ENCODE measurements at places on chromosomes 16 and 17. TPM values are rescaled to one million over a fixed set of nuclear protein-coding genes. Genes with fewer than 3 reads are reported as not detected.

Gene TMC6
- total RNA-seq, result 659 TPM

Gene CD300E
- 0.93 TPM for total RNA-seq

Gene G6PC1
- total RNA-seq, result not detected

Gene TMEM204
- 22.1 TPM for total RNA-seq

Gene HAP1
- total RNA-seq, result not detected

Gene MYH13
- total RNA-seq, result not detected

DNA sequence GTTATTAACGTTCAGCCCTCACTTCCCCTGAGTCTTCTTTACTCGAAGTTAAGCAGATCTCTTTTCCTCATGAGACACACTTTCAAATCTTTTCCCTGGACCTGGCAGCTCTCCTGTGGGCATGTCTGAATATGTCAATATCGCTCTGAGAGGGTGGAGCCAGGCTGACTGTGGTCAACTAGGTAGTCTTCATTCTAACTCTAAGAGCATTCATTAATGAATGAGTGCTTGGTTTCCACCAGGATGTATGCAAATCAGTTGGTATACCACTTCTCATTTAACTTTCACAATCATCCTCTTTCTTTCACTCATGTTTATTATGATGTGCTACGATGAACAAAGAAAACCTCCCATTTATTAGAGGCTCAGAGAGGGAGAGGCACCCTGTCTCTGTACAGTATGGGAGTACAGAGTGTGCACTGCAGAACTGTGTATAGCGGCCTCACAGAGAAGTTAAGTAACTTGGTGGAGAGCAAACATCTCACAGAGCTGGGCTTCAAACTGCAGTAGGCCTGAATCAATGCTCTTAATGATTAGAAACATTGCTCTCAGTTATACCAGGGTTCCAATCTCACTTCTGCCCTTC, 39.9 kb downstream of the OTOA start:
- DNase-seq, result no peak

GRCh38 chr17:16987830-16988601, 16.1 kb upstream of the TNFRSF13B start:
- DNase-seq, result peak; percentile 68

- DNase-seq, result peak; percentile 9
Measured at GRCh38 chr17:83177611-83178532, 98.5 kb downstream of the METRNL start.

GRCh38 chr16:81701296-81701970, 77.7 kb upstream of the PLCG2 start:
- DNase-seq, result no peak

DNA sequence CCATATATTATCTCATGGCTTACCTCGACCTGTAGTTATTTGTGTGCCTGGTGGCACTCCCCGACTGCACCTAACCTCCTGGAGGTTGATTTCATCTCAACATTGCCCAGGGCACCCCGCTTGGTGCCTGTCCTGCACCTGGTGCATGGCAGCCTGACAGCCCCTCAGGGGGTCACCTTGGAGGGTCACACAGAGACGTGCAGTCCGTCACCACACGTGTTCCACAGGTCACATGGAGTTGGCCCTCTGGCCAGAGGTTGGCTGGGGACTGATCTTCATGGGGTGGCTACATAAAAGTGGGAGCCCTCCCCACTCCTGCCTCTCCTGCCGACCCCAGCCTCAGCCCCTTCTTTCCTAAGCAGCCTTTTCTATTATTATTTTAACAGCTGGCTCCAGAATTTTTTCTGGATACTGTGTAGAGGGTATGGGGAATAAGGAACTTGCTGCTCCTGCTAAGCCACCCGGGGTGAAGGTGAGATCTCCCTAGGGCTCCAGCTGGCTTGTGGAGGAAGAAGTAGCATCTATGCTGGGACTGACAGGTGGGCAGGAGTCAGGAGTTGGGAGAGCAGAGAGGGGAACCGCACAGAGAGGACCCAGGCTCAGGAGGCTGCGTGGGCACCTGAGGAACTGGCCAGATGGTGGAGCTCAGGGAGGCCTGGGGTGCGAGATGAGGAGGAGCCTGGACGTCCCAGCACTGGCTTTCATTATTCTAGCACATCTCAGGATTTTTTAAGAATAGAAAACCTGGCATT, 12.5 kb upstream of the NKD1 start:
- DNase-seq, result no peak

DNA sequence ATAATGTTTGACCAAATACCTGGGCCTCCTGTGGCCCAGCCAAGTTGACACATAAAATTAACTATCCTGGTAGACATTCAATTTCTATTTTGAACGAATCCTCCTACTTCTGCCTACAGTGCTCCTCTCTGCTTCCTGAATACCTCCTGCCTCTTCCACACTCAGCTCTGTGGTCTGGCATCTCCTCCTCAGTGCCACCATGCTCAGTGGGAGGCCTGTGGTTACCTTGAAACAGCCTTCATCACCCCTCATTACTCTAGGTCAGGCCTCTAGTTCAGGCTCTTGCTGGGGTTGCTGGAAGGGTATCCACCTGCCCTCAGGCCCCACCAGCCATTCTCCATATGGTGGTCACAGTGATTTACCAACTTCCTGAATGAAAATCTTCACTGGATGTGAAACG, 5.1 kb downstream of the LYRM9 start:
- no peak for DNase-seq

DNA sequence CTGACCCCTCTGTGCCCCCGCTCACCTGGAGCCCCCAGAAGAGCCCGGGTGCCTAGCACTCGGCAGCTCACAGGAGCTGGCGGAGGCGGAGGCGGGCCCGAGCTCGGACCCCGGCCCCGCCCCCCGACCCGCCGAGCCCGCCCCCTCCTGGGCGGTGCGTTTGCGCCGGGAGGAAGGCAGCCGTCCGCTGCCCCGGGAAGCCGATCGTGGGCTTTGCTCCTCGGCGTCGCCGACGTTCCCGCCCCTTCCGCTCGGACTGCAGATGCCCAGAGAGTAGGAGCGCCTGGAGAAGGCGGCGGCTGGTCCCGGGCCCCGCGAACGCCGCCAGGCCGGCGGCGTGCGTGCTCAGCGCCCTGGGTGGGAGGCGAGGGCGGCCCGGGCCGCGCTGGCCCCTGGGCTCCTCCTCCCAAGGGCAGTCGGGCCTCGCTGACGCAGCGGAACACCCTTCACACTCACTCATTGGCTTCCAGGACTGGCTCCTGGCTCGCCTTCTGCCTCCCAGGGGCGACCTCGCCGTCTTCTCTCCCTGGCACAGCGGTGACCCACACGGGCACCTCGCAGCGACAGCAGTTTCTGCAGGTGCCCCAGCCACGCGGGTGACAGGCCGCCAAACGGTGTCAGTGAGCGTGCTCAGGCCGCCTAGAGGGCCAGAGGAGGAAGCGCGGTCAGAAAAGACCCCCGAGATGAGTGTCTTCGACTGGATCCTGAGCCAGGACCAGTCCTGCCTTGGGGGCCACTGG, at the start of gene PLSCR3:
Gene PLSCR3, minus strand, starts transcription at position 74 of the 740 bp plus-strand sequence. CDS start 415 bp downstream, outside the sequence.
- DNase-seq, result peak; percentile 56

DNA sequence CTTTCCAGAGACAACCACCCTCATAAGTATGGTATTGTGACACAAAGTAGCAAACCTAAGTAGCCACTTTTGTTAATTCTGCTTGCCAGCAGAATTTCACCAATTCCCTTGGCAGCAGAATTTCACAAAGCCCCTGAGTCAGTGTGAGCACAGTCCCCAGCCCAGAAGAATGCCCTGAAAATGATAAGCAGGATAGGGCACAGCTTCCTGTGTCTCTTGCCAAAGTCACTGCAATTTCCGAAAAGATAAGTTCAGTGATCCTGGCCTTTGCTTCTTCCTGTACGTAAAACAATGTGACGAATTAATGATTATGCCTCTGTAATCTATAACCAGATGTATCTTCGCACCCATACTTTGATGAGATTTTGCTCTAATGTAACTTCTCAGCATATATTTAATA, 16.0 kb upstream of the WIPF2 start:
- DNase-seq, result no peak

DNA sequence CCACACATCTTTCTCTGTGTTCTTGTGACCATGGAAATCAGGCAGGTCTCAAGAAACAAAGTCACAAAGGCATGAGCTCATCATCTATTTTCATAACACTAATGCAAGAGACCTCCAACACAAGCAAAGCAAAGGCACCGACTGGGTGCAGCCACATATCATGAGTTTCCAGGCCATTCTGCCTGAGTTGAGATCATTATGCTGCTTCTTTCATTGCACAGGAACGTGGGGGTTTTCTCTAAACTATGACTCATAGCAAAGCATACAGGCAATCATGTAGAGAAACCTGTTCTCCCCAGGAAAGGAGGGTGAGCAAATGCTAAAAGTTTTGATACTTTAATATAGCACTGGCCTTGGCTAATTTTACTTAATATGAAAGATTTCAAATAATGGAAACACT, 60.7 kb downstream of the GRIN2A start:
- no peak for DNase-seq

DNA sequence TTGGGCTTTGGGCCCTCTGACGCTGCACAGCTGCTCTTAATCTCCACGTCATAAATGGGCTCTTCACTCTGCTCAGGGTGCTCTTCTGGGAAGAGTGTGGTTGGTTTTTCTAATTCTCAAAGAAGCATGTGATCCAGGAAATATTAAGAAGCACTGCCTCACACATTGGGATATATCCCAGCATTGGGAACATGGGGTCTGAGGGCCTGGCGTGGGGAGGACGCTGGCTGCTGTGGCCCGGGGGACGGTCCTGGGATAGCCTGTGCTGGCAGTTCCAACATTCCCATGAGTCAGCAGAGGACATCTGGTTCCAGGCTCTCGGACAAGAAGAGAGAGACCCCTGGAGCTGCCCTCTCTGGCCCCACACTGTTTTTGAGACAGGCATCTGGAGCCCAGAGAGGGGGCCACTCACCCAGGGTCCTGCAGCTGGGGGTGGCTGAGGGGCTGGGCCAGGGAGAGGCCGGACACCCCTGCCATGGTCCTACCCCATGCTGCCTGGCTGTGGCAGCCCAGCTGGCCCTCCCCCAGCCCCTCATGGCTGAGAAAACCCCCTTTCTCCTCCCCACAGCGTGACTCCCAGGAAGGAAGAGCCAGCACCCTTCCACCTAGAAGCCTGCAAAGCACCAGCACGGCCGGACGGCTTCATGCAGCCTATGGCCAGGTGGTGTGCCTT, 58.8 kb downstream of the NT5M start:
- DNase-seq, result no peak

DNA sequence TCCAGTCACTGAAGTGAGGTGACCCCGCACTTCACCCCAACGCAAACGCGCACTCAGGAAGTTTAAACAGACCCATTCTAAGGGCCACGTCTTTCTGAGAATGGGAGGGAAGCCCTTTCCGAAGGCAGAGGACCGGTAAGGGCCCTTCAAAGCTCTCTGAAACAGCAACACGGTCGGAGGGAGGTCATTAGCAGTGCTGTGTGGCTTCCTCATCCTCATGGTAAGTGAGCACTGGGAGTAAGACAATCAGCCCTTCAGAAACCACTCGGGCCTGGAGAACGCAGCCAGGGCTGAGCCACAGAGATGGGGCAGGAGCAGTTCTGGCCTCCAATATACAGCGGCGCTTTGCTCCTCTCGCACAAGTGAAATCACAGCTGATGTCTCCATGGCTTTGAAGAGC, 23.7 kb downstream of the SRL start:
- no peak for DNase-seq

DNA sequence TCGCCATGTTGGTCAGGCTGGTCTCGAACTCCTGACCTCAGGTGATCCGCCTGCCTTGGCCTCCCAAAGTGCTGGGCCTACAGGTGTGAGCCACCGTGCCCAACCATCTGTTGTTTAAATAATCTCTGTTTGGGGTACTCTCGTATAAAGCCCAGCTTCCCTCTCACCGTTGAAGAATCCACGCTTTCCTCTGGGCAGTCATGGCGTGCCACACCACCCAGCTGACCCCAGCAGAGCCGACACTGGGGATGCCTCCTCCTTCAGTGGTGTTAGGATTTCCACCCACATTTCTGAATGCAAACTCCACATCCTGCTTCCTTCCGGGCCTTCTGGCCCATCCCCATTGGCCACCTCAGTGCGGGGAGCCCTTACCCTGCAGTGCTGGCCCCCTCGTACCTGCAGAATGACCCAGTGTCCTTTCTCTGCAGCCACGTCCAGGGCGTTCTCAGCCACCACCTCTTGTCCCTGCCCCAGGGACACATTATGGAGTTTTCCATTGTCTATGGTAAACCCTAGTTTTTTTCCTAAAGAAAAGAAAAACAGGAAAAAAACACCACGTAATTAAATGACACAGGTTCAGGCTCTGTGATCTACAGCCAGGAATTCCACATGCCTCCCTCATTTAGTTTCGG, 60.4 kb downstream of the PGS1 start:
- DNase-seq, result no peak

DNA sequence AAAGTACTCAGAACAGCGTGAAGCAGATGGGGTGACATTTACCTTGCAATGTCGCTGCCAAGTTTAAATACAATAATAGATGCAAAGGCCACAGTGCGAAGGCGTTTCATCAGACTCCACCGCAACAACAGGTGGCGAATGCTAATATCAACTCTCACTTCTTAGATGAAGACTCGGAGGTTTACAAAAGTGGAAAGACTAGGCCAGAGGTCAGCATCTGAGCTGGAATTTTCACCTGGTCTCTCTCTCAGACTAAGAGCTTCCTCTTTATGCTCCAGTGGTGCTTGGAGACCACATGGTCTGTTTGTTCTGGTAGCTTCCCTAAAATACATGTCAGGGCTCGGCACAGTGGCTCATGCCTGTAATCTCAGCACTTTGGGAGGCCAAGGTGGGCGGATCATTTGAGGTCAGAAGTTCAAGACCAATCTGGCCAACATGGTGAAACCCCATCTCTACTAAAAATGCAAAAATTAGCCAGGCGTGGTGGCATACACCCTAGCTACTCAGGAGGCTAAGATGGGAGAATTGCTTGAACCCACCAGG, 169.1 kb downstream of the XYLT1 start:
- DNase-seq, result no peak

- DNase-seq, result no peak
Measured at GRCh38 chr17:17567631-17568030, 23.9 kb downstream of the PEMT start.

- peak; percentile 91 for DNase-seq
Measured at GRCh38 chr17:7023576-7024401, 939 bp downstream of the BCL6B start.

DNA sequence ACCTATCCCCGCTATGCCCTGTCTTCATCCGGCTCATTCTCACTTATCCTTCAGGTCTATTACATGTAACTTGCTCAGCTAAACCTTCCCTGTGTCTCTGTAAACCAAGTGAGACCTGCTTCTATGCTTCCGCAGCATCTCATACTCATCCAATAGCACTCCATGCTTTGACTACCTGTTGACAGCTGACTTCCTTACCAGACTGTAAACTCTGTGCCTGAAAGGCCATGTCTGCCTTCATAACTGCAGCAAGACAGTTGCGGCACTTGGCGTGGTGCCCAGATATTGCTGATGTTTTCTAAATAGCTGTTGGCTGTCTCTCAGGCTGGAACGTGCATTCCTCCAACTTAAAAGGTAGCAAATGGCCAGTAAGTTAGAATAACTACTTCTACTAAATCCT, 1.8 kb upstream of the OR1E1 start:
- DNase-seq, result no peak

DNA sequence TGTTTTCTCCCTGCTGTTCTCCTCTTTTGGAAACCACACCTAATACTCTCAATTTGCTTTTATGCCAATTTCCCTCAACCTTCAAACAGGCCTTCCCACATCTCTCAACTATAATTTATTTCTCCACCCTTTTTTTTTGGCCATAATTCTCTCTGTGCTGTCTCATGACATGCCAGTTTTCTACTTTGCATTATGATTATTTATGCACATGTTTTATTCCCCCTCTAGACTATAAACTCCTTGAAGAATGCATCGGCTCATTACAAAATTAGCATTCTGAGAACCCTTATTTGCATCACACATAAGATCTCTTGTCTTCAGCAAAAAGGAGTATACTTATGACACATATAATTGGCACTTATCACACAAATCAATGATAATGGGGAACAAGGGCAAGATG, 10.9 kb upstream of the LYRM9 start:
- no peak for DNase-seq

GRCh38 chr17:17391668-17392370, 85.0 kb upstream of the MED9 start:
- DNase-seq, result peak; percentile 71

Data from CD4-positive, alpha-beta T cell (primary cell).